SK-N-SH treated with all-trans-retinoic acid at 6 μM for 48 hours (cell line): ENCODE measurements at places on chromosomes 12 and 14.

- no peak; the same call in 2 of the 3 replicates for ATAC-seq
Observed at GRCh38 chr12:14986449-14986848, 13.6 kb downstream of the PDE6H start.

DNA sequence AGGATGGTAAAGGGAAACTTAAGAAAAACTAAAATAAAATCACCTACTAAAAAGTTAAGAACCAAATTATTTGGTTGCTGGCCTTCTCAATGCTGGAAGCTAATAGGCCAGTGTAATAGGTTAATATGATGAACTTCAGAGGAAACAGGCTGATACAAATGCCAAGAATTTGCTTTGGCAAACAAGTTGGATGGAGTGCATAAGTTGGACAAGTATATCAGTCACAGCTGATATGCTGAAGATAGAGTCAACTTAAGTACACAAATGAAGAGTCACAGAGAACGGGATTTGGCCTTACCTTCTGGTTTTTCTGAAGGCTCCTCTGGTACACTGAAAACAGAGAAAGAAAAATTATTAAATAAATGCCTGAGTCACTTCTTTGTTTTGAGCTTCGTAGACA lies 48.2 kb downstream of the ZFYVE26 start:
- ATAC-seq, result no peak

- peak; percentile 91 for ATAC-seq
Observed at GRCh38 chr12:26188127-26188526, 7.2 kb upstream of the SSPN start.

DNA sequence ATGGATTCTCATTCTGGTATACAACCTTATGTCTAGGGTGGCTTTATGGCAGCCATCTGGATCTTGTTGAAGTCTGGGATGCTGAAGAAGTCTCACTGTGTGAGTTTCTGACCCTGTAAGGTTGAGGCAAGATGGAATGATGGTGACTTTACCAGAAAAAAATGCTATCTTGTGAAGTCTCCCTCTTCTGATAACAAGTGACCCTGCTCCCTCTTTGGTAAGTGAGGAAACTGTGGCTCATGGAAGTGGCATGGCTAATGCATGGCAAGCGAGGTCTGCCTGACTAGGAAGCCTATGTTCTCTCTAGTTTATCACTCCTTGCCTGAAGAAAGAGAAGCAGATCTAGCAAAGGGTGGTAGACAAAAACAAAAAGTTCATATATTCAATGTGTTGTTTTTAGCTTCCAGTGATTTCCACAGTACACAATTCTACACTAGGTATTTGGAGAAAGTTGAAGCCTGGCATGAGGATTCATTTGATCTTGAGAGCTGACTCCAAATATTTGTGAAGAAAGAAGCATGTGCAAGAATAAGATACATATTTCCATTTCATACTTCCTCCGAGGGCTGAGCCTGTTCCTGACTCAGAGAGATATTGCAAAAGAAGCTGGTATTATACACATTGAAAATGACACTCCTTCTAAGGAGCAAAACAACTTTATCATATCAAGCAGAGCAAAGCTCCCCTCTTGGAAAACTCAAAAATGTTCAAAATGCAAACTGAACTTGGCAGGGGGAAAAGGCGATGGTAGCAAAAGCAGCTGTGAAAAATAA lies 63.6 kb downstream of the HELB start:
- no peak for ATAC-seq

GRCh38 chr12:116323406-116324386 lies 46.2 kb upstream of the MED13L start:
- no peak for ATAC-seq

DNA sequence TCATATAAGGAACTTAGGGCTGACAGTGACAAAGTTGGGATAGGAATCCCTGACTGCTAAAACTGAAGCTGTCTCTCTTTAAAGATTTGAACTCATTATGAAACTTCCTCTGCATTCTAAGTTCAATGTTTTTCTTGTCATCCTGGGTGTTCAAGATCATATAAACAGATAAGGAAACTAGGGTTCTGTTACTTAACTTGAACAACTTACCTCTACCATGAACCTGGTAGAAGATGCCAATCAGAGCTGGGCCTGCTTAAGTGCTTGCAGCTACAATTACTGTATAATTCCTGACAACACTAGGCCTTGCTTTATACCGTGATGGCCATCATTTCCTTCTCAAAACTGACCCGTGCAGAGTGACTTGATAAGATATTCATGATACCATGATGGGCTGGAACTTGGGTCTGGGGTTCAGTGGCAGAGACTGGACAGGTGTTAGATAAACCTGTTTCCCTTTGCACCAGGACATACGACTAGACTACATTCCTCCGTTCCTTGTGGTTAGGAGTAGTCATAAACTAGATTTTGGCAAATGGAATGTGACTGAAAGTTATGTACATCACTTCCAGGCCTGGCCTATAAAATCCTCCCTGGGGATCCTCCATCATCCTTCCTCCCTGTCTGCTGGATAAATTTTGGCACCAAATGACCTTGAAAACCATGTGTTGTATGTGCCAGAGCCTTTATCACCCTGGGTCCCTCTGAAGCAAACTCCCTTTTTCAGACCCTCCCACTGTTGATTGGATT lies 172.2 kb upstream of the PRICKLE1 start:
- ATAC-seq, result no peak

DNA sequence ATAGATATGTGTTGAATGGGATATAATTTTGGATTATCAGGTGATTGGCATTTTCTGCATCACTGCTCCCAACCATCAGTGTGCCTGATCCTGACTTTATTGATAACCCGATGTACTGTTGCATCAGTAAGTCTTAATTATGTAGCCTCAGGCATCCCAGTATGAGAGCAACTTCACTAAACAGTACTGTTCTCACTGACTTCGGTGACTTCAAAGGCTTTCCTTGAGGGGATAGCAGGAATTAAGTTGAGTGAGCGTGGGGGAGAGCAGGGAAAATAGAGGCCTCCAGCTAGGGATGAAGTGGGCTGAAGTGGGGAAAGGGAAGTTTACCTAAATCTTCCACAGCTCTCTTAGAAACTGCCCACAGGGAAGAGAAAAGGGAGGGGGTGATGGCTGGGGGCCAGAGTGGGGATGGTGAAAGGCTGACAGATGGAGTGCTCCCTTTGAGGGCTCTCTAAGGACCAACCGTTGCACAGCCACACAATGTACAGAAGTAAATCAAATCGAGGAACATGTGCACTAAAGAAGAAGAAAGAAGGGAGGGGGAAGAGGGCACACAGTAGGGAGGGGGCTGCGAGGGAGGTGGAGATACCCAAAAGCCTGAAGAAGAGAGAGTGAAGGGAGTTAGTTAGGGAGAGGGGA lies 10.7 kb upstream of the NEUROD4 start:
- no peak for ATAC-seq

- no peak for ATAC-seq
Observed at GRCh38 chr12:126856958-126857357, 1410.0 kb upstream of the TMEM132C start.

DNA sequence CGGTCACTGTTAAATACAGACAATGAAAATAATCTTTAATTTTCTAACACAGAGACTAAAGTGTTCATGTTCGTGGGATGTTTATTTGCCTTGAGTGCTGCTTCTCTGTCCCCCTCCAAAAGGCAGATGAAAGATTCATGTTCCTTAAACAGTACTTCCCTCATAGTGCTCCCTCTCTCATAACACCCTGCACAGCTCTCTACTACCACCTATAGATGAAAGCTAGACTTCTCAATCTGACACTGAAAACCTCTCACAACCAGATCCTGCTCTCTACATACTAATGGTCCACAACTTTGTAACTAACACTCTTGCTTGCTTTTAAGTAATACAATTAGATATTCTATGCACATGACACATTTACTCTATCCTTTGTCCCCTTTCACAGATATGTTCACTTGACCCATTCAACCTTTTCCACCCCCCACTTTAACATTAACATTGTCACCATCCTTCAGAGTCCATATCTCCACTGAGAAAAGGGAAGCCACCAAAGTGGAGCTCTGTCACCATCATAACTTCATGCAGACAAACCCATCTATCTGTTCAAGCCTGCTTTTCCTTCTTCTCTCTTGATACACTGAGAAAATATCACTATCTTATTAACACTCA lies 266.4 kb upstream of the USP15 start:
- peak; percentile 73 for ATAC-seq

DNA sequence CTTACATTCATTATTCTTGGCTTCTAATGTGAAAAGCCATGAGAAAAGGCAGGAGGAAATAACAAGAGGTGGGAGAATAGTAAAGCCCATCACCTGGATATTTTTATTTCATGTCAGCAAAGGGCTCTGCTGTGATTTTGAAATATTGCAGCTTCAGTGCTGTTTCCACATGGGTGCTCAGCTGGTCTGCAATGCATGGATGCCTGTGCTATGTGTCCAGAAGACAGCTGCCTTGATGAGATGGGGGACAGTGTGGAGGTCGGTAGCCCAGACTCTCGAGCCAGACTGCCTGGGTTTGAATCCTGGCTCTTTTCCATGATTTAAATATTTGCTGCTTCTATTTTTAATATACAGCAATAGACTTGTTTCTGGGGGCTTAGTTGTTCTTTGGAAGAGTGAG lies 477.5 kb upstream of the GARIN6 start:
- no peak for ATAC-seq
